ENCODE measurements at places on chromosomes 7 and 10.

- DNase-seq, result no peak
Observed at GRCh38 chr7:106855540-106856132, 9.4 kb upstream of the PIK3CG start.

GRCh38 chr10:559767-560047, 129.8 kb downstream of the DIP2C start:
- no peak for DNase-seq

DNA sequence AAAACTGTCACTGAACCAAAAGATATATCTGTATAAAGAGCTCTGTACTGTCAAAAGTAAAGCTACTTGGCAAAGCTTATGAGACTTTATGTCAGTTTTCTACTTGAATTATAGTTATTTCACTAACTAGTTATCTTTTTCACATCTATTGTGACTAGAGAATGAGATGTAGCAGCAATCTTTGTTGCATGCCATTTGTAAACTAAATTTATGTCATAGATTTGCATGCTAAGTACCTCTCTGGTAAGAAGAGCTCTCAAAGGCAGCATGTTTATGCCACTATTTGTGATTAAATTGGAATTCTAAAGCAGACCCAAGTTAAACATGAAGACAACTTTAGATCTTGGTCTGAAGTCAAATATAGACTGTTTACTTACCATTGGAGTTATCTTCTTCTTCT, 300.6 kb downstream of the CNTNAP2 start:
- no peak for DNase-seq

DNA sequence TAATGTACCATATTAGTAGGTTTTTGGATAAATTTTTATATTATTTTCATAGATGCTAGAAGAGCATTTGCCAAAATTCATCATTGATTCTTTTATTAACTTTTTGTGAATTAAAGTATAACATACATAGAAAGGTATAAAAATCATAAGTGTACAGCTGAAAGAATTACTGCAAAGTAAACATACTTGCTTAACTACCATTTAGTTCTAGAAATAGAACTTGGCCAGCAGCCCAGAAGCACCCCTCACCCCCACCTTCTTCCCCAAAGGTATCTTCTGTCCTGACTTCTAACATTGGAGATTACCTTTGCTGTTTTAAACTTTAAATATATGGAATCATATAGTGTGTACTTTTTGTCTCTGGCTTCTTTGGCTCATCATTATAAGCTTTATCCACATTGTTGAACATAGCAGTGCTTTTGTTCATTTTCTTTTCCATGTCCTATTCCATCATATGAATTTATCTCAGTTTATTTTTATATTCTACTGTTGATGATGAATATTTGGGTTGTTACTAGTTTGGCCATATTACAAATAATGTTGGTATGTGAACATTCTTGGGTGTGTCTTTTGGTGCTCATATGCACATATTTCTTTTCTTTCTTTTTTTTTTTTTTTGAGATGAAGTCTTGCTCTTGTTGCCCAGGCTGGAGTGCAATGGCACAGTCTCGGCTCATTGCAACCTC, 142.8 kb downstream of the ADK start:
- DNase-seq, result no peak

GRCh38 chr10:96440361-96441292, 73.1 kb downstream of the TLL2 start:
- DNase-seq, result no peak

GRCh38 chr10:96891840-96892239, 59.7 kb downstream of the LCOR start:
- DNase-seq, result no peak

DNA sequence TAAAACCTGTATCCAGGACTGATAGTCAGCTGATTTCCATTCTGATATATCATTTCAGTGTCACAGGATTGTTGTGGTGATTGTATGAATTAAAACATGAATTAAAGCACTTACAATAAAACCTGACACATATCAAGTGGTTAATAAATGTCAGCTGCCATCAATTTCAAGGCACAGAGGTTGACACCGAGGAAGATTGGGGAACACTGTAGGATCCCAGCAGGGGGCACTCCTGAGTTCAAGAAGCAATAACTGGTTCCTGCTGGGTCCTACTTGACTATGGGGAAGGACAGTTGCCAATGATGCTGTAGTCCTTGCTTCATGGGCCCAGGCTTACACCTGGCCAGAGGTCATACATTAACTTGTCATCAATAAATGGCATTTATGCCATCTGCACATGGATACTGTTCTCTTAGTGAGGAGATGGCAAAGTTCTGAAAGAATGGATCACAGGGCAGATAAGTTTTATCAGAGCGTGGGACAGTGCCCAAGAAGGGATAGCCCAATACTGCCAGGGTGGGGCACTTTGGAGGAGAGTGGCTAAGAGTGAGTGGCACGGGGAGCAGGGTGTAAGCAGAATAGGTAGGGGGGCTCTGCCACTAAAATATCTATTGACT, 24.1 kb downstream of the FZD1 start:
- no peak for DNase-seq

DNA sequence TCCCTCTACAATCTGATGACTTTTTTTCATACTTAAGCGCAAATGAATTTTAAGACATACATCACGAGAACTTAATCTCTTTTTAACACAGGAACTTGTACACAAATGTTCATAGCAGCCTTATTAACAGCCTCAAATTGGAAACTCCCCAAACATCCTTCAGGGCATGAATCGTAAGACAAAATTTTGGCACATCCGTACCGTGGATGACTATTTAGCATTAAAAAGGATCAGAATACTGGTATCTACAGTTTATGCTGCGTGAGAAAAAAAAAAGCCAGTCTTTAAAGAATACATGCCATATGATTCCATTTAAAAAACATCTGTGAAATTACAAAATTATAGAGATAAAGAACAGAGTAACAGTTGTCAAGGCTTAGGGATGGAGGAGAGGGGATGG, 46.8 kb downstream of the PDE1C start:
- no peak for DNase-seq

DNA sequence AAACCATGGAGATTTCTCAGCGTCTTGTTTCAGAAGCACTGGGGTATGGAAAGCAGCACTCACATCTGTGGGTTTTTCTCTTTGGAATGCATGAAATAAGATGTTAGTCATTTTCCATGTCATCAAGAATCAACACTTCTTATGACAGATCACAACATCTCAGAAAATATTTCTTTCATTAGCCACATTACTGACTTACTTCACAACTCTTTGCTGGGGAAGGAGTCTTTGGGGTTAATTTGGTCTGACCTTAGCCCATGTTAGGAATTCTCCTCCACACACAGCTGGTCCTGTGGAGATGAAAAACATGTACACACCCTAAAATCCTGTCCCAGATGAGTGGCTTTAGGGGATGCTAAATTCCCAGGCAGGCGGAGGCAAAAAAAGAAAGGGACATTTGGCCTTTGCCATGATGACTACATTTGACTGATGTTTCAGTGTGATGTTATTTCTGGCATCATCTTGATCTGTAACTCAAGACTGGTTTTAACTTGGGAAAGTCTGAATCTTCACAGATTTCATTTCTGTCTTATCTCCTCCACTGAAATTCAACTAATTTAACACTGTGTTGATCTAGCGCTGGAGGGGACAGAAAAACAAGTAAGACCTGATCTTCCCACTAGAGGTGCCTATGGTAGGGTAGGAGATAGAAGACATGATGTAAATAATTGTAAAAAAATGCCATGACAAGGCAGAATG, 363.2 kb downstream of the PRPF18 start:
- no peak for DNase-seq

DNA sequence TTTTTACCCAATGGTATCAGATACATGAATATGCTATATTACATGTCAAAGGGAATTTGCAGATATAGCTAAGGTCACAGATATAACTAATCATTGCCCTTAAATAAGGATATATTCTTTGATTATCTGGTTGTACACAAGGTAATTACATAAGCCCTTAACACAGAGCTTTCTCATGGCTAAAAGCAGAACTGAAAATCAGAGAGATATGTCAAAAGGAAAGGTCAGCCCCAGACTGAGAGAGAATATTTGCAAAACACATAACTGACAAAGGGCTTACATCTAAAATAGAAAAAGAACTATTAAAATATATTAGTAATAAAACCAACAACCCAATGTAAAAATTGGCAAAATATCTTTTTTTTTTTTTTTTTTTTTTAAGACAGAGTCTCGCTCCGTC, 1029.5 kb upstream of the LRRN3 start:
- no peak for DNase-seq

DNA sequence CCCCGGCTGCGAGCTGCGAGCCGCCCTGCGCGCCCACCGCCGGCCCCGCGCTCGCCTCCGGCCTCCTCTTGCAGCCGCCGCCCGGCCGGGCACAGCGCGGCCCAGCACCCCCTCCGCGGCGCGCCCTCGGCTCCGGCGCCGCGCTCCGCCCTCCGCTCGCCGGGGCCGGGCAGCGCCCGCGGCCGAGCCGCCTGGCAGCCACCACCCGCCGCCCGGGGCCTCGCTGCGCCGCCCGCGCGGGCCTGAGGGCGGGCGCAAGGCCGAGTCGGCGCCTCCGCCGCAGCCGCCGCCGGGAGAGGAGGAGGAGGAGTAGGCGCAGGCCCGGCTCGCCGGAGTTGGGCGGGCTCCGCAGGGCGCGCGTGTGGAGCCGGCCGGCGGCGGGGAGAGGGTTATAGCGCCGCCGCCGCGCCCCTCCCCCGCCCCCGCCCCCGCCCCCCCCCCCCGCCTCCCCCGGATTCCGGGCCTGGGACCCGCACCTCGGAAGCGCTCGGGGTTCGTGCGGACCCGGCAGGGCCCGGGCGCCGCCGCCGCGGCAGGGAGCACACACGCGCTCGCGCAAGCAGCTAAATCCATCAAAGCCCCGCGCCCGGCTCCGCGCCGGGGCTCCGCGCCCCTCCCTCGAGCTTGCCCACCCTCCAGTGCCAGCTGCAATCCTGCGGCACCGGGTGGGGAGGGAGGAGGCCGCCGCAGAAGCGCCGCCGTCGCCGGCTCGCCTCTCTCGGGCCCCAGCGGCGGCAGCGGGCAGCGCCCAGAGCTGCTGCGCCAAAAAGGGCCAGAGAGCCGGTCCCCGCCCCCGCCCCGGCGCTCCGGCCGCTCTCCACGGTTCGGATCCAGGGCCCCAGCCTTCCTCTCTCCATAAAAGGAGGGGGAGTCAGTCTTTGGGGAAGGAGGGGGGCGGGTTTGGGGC, at the start of gene PDGFA:
Gene PDGFA (minus strand): TSS at position 363 of the 907 bp plus-strand sequence. CDS start 845 bp downstream, outside the sequence.
- no peak for DNase-seq

GRCh38 chr7:106039486-106040060, 72.5 kb downstream of the SYPL1 start:
- DNase-seq, result no peak

DNA sequence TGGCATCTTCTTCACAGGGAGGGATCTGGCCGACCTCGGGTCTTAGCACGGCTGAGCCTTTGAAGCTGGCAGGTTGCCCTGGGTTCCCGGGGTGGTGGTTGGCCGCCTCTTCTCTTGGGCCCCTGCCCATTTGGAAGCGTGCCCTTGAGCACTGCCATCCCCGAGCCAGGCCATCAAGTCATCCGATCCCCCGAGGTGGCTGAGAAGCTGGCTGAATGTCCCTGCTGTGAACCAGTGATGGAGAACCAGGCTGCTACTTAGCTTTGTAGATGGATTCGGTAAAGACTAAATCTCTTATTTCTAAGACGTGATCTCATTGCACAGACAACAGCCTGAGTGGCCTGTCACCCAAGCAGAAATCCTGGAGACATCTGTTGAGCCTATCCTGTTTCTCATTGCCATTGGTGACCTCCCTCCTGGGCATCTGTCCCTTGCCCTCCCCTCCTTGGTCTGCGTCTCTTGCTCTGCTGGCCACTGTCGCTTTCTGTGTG, 74.3 kb downstream of the GRK5 start:
- DNase-seq, result no peak

DNA sequence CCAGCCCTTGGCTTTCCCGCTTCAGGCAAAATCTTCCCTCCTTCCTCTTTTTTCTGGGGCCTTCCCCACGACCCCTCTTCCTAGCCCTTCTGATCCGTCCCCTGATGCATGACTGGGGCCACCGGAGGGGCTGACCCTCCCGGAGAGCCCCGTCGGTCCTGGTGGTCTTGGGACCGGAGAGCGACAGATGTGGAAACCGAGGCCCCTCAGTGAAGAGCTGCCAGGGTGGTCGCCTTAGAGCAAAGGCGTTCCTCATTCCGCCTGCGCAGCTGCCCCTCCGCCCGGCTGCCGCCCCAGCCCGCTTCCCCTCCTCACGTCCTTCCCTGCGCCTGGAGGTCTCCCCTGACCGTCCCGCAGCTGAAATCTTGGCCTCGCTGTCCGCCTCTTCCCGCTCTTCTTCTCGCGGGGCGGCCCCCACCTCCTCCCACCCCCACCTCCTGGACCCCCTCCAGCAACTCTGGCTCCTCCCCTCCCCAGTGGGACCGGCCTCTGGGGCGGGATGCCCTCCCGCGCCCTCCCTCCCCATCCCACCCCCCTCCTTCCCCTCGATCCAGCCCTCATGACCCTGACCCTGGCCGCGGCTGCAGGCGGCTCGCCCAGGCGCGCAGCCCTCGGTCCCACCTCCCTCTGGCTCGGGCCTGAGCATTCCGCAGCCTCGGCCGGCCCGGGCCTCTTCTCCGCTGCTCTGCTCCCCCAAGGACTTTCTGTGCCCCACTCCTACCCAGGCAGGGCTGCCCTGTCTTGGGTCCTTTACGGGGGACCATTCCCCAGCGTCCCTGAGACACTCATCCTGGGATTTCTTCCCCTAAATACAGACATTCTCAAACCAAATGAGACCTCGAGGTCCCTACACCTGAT, at the start of gene RARRES2:
Gene RARRES2 (minus strand): TSS at position 367 of the 858 bp plus-strand sequence. CDS start 1,020 bp downstream, outside the sequence.
- no peak for DNase-seq
